Activated CD4-positive, alpha-beta memory T cell treated with anti-CD3 and anti-CD28 coated beads for 36 hours (primary cell): ENCODE measurements at places on chromosomes 3 and 15.

- DNase-seq = no peak
Observed at GRCh38 chr15:22917556-22917955, 62.6 kb downstream of the CYFIP1 start.

- no peak for DNase-seq
Observed at GRCh38 chr3:5898106-5898505, 710.6 kb downstream of the EDEM1 start.

GRCh38 chr3:116127464-116127863 is 317.8 kb downstream of the LSAMP start:
- no peak for DNase-seq

DNA sequence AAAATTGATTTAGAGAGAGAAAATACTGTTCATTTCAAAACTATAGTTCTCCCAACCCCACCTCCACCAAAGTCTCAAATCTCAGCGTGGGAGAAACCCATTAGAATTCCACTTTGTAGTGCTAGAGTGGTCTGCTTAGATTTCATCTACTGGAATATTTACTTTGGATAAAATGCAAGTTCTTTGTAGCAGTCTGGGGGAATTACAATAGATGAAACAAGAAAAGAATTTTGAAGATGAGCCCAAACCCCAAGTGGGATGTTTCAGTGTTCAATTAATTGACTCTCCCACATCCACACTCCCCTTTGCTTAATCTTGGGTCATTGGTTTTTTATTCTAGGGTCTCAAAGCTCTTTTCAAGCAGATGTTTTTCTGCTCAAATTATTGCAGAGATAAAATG is 97.8 kb downstream of the RPL22L1 start:
- DNase-seq = no peak

DNA sequence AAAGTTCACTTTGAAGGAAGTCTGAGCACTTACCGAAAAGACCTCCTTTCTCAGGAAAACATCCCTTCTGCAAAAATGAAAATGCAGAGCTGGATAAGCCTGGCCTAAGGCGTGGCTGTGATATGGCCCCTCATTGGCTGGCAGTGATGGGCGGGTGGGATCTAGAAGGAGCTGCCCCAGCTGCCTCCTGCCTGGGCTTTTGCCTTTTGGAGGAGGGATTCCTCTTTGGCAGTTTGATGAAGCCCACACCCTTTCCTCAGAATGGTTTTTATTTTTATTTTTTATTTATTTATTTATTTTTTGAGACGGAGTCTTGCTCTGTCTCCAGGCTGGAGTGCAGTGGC is 4.0 kb upstream of the DZIP1L start:
- DNase-seq = no peak

DNA sequence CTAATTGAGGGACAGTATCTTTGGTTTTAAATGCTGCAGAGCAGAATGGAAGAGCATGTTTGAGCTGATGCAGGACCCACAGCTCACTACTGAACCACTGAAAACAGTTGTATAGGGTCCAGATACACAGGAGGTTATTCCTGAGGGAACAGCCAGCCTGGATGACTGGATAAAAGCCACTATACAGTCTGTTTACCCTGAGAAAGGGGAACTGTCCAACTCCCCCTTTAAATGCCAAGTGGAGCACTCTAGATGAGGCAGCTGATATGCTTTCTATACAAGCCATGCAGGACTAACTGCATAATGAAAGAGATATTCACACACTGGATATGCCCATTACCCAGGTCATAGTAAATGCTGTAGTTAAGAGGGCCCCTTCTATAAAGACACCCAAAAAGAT is 138.6 kb downstream of the IMPG2 start:
- no peak for DNase-seq

- no peak for DNase-seq
Observed at GRCh38 chr3:31705736-31706135, 173.0 kb downstream of the STT3B start.

DNA sequence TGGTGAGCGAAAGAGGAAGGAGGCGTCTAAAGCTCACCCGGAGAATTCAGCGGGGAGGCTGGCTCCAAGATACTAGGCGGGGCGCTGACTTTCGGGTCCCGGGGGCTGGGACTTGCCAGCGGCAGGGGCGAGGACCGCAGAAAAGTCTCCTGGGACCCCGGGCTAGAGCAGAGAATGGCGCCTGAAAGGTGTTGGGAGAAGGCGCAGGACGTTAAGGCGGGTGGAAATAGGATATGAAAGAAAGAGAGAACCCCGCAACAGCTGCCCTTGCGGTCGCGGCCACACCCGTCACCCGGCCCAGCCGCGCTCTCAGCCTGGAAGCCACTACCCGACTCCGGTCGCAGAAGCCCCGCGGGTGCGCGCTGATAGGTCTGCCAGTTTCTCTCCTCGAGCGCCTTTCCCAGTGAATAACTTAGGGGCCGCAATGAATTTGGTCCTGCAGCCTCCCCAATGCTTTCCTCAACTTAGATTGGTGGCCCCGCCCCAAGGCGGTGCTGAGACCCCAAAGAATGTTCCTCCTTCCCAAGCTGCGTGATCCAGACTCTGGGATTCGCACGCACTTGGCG is 604 bp downstream of the LTK start:
- DNase-seq = peak; percentile 51

GRCh38 chr15:29773816-29774215 is 48.5 kb downstream of the TJP1 start:
- no peak for DNase-seq

- DNase-seq = no peak
Observed at GRCh38 chr15:84634228-84634837, 19.8 kb downstream of the WDR73 start.

GRCh38 chr3:156837115-156837514 is 11.0 kb downstream of the LEKR1 start:
- DNase-seq = no peak
